Dorsolateral prefrontal cortex (tissue), 122 donors: ENCODE measurements at places on chromosomes 7 and 10. TPM values are rescaled to one million over a fixed set of nuclear protein-coding genes. Genes with fewer than 3 reads are reported as not detected.

Gene CCZ1B
- total RNA-seq: 62.8 TPM

Gene NRCAM
- 498 TPM for total RNA-seq

Gene TMEM213
- not detected for total RNA-seq

Gene CALD1
- total RNA-seq: 89.6 TPM

Gene KIAA1549
- total RNA-seq: 21.9 TPM

Gene HOGA1
- total RNA-seq: 4.0 TPM

Gene FAM241B
- 40.0 TPM for total RNA-seq

Gene OR2A12
- not detected for total RNA-seq

Gene TDRD1
- 1.6 TPM for total RNA-seq

Gene CWF19L1
- total RNA-seq: 20.8 TPM

Gene SYT15
- total RNA-seq: 6.7 TPM

Gene OPN4
- total RNA-seq: 1.2 TPM

Gene MEOX2
- total RNA-seq: 0.78 TPM

Gene ACHE
- total RNA-seq: 32.7 TPM

Gene SLC16A9
- 15.9 TPM for total RNA-seq

Gene ARMC3
- 7.1 TPM for total RNA-seq

Gene MYL10
- total RNA-seq: not detected

Gene CREB5
- total RNA-seq: 24.0 TPM
